ENCODE measurements at places on chromosomes 4 and X.

DNA sequence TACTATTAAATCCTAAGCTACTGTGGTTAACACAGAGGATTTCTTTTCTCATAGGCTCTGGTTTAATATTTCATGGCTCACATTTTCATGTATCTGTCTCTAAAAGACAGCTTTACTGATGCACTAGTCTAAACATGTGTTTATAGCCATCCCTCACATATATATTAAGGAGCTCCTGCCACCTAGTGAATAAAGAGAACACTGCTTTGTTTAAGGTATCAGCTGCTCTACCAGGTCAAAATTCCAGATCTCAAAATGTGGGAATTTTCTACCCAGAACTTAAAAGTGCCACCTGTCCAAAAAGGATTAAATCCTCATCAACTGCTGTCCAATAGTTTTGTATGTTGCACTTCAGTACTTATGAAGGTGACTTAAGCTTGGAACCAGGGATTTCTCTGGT lies 188.5 kb upstream of the TEX13C start:
- no peak for DNase-seq

- DNase-seq = no peak
Measured at GRCh38 chrX:116694046-116694445, 231.3 kb upstream of the CT83 start.

DNA sequence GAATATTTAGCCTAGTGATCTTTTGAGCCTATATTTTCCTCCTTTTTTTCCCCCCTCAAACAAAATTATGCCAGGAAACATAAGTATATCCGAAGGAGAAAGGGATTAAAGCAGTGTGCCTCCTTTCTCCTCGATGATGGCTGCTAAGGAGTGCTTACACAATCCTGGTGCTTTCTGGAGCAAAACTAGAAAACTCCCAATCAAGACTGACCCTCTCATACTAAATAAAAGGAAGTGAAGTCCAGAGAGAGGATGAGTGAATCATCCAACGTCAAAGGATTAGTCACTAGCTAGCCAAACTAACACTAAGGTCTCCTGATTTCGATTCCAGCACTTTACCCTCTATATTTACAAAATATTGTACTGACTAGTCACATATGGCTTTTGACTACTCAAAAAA lies 146.8 kb downstream of the PPP3CA start:
- peak; percentile 91 for DNase-seq

- DNase-seq = no peak
Measured at GRCh38 chrX:40749681-40750494, 14.5 kb upstream of the MED14 start.

- no peak for DNase-seq
Measured at GRCh38 chr4:60911127-60911526, 289.0 kb upstream of the ADGRL3 start.

DNA sequence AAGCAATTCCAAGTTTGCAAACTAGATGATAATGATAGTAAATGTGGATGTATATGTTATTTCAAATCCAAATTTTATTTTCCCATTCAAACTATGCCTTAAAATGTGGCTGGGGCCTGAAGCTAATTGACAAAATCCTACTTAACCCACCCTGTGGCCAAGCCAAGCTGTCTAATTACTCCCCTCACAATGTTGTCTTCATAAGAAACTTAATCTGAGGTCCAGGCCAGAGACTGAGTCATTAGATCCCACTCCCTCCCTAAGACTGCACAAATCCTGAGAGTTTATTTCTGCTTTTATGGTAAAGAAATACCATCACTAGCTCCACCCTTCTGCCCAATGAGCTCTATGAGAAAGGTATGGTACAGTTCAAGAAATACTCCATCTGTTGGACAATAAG lies 16.6 kb downstream of the SMPX start:
- no peak for DNase-seq

- DNase-seq = peak; percentile 31
Measured at GRCh38 chr4:105666693-105667092, 41.8 kb downstream of the INTS12 start.

DNA sequence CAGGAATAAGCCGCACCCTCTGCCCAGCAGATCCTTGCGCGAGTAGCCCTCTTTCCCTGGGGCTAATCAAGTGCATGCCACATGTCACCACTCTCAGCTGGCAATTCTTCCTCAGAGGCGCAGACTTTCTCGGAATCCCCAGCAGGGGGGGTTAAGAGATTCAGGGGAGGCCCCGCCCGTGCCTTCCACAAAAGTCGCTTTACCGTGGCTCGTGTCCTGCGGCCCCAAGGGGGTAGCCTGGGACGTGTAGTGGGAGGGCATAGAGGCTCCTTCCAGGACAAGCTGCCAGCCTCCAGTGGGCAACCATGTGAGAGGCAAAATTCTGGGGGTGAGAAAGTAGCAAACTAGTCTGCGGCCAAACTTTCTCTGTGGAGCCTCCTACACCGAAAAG lies 652 bp downstream of the SRPX start:
- no peak for DNase-seq

DNA sequence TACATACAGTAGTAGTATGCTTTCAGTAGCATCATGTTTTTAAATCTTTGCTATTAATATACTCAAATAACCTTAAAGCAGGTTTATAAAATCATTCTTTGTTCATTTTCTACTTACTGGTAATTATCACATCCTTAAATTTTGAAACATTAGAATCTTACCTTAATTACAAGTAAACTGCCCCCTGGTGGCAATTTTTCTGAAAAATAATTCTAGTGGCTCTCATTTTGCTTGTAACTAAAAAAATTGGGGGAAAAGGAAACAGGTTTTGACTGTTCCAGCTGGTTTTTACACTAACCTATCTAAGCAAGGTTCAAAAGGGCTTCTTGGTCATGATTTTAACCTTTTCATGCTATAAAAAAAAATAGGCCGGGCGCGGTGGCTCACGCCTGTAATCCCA lies 18.5 kb upstream of the DCAF4L1 start:
- DNase-seq = no peak

GRCh38 chr4:56123051-56123450 lies 174.3 kb downstream of the CEP135 start:
- no peak for DNase-seq

- DNase-seq = no peak
Measured at GRCh38 chrX:129845616-129846190, 2.0 kb upstream of the ZDHHC9 start.

- no peak for DNase-seq
Measured at GRCh38 chrX:18426004-18426320, 554 bp downstream of the CDKL5 start.

DNA sequence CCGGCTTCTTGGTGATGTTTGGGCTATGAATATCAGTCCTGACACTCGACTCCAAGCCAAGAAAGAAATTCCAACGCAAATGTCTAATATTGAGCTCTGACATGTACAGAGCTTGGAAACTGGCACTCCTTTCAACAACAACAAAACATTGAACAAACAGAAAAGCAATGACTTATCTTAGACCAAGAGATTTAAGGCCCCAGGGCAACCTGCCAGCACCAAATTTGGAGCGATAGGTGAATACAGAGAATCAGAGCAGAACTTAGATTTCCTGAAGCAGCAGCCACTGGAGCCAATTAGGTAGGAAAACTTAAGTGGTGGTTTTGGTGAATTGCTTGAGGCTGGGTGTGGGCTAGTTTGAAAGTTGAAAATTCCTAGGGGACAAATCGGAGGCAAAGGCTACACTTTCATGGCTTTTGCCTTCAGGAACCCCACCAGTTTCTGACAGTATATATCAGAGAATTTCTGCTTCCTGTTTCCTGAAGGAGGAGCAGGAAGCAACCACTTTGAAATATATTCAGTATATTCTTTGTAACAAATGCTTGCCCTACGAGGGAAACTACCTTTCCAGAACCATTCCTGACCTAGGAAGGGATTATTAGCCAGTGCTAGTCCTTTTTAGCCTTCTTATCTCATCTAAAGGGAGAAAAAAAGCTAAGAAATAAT lies 10.1 kb upstream of the FMR1 start:
- no peak for DNase-seq

DNA sequence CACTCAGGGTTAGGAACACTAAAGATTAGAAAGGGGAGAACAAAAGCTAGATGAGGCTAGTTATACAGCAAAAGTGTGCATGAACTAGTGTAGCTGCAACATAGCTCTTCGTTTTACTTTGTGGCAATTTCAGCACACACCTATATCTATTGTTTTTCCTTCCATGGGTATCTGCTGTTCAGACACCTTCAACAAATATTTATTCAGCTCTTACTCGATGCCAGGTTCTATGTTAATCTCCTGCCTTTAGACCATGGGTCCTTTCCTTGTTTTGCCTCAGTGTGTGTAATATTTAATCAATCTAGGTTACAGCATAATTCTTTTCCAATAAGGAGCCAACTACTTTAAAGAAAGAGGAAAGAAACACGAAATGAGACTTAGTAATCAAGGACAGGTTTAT lies 10.4 kb upstream of the FAM9A start:
- DNase-seq = no peak

DNA sequence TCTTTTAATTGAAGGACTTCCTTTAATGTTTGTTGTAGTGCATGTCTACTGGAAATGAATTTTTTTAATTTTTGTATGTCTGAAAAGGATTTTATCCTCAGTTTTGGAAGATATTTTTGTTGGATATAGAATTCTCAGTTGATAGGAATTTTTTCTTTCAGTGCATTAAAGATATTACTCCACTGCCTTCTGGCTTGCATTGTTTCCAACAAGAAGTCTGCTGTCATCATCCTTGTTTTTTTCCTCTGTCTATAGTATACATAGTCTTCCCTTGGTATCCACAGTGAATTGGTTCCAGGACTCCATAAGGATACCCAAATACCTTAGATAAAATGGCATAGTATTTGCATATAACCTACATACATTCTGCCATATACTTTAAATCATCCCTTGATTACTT lies 33.5 kb downstream of the SCD5 start:
- DNase-seq = no peak

- DNase-seq = no peak
Measured at GRCh38 chrX:130174045-130174704, 2.4 kb downstream of the RAB33A start.

DNA sequence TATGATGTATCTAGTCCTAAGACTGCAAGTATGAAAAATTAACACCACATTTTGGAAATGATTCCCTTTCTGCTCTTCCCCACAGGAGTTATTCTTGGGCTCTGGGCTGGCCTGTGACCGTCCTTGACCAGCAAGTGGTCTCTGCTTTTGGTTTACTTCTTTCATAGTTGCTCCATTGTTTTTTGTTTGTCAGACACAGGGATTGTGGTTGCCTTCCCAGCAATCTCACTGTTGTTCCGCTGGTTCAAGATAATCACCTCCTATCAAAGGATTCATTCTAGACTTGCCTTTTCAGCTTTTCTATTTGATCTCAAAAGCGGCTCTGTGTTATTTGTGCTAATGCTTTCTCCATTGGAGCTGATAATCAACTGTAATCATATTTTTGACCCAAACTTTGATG lies 218.8 kb downstream of the MGST2 start:
- DNase-seq = no peak

DNA sequence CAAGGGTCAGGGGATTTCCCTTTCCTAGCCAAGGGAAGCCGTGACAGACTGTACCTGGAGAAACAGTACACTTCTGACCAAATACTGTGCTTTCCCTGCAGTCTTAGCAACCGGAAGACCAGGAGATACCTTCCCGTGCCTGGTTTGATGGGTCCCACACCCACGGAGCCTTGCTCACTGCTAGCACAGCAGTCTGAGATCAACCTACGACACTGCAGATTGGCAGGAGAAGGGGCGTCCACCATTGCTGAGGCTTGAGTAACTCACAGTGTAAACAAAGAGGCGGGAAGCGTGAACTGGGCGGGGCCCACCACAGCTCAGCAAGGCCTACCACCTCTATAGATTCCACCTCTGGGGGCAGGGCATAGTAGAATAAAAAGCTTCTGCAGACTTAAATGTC lies 48.7 kb upstream of the SRD5A3 start:
- DNase-seq = no peak

DNA sequence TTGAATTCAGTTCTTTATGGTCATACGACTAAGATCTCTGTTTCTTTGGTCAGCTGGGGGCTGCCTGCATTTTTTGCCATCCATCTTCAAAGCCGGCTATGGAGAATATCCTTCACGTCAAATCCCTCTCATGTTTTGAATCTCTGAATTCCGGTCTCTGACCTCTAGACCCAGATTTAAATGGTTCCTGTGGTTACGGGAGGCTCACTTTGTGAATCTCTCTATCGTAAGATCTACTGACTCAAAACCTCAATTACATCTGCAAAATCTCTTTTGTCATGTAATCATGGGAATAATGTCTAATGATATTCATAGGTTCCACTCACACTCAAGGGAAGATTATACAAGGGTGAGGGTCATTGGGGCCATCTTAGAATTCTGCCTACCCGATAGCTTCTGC lies 5.7 kb upstream of the MPC1L start:
- no peak for DNase-seq

- no peak for DNase-seq
Measured at GRCh38 chr4:152289941-152290340, 246.0 kb downstream of the FBXW7 start.

DNA sequence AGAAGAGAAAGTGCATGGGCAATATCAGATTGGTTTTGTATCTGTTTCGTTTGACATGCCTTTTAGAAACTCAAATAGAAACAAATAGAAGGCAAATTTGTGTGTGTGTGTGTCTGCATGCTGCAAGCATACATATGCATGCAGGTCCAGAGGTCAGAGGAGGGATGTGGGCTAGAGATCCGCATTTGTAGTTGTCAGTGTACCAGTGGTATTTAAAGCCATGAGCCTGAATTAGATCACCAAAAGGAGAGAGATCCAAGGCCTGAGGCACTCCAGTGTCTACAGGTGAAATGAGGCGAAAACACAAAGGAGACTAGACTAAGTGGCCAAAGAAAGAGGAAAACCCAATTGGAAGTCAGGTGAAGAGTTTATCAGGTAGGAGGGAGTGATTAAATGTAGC lies 106.7 kb downstream of the CORIN start:
- DNase-seq = no peak

DNA sequence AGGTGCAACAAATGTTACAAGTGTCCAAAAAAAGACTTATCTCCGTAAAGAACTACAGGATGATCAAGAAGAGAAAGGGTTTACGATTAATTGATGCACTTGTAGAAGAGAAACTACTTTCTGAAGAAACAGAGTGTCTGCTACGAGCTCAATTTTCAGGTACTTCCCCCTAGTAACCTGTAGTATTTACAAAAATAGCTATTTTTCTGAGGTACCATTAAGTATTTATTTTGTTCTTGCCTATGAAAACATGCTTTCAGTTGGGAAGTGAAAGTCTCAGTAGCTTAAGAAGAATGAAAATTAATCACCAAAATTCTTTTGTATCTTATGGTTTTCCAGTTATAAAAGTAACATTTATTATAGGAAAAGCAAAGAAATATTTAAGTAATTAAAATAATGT lies 5.9 kb downstream of the THAP9 start:
- no peak for DNase-seq

DNA sequence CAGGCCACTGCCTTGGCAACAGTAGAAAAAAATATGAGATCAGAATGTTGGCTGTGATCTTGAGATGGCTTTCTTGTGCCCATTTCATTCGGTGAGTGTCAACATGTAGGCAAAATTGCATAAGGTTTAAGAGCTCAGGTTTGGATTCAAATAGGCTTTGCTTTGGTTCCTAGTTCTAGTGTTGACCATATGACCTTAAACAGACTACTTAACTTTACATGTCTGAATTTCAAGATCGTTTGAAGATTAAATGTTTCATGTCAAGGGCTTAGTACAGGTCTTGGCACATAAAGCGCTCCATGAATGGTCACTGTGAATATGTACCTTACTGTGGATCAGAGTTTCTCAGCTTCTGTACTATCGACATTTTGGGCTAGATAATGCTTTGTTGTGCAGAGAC lies 204.2 kb downstream of the MGST2 start:
- no peak for DNase-seq

Data from epithelial cell of proximal tubule (primary cell).